ELF-1 (cell line): ENCODE measurements at places on chromosomes 12 and 14.
A peak's percentile ranks its signal among the peaks of the same experiment; 100 is the strongest.

GRCh38 chr12:40153432-40153831 lies 47.6 kb upstream of the SLC2A13 start:
- DNase-seq = no peak

- no peak for DNase-seq
These were observed 219.3 kb upstream of the PELI2 start for GRCh38 chr14:55898938-55899337.

GRCh38 chr12:49208676-49209075 lies 19.8 kb upstream of the TUBA1A start:
- DNase-seq = no peak

DNA sequence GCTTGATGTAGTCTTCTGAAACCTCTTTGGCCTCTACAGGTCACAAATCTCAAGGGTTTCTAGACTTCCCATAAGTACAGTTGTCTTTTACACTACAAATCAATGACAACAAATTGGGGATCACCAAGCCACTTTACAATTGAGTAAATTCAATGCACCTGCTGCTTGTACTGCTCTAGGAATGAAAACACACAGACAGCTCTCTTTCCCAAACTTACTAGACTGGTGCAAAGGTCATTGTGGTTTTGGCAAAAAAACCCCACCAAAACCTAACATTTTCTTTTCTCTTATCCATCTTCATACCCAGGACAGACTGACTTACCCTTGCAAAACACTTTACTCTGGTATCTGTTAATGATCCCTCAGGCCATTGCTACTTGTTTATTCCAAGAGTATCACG lies 2.7 kb downstream of the M6PR start:
- DNase-seq = no peak

GRCh38 chr12:122749569-122750332 lies 2.9 kb upstream of the DENR start:
- peak; percentile 87 for DNase-seq

DNA sequence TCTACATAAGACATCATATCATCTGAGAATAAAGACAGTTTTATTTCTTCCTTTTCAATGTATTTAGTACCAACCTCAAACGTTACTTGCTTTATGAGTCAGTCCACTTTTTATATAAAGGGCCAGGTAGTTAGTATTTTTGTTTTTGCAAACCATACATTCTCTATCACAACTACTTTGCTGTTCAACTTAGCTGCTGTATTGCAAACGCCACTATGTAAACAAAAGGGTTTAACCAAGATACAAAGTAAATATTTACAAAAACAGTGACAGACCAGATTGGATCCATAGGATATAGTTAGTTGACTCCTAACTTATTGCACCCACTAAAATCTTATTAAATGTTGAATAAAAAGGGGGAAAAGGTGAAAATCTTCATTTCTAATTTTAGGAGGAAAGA lies 87.7 kb upstream of the FOXG1 start:
- DNase-seq = no peak

DNA sequence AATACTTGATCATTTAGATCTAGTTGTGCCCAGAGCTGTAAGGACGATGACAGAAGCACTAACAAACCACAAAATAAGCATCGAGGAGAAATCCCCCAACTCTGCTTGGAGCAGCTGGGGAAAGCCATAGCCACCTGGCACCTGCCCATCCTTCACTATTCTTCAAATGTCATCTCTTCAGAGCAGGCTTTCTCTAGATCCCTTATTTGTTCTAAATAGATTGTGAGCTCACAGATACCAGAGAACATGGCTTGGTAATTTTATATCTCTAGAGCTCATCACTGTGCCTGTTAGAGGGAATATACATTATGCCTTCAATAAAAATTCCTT lies 50.9 kb downstream of the GRIP1 start:
- DNase-seq = no peak

- DNase-seq = no peak
These were observed 24.2 kb downstream of the PTPRO start for GRCh38 chr12:15346488-15346887.

DNA sequence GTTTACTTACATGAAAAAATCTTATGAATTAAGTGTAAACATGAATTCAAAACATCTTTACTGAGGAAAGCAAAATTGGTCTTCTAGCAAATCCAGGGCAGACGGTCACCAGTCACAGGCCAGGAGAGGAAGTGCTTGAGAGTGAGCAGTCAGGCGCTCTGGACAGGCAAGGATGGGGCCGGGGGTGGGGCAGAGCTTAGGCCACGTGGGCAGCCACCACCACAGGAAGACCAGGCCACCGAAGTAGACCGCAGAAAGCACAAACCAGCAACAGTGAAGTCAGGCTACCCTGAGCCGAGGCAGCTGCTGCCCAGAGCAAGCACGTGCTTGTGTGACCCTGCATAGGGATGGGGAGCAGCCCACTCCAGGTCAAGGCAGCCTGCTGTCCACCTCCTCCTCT lies 33.5 kb downstream of the SLC6A12 start:
- no peak for DNase-seq

- no peak for DNase-seq
These were observed 218.2 kb upstream of the ARHGAP5 start for GRCh38 chr14:31858868-31859267.

DNA sequence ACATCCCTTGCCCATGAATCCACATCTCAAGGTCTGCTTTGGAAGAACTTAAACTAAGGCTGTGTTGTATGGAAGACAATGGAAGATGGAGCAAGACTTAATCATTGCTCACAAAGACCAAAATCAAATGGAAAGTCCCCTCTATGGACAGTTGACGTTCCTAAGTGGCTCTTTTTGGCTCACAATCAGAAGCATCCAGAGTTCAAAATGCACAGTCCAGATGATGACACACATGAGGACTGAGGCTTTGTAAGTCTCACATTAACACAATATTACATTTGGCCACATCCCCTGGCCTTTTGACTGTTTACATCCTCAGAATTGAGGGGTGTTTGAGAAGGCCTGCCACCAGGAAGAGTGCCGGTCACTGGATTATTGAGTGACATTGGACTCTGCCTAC lies 122.3 kb upstream of the CPM start:
- DNase-seq = no peak

DNA sequence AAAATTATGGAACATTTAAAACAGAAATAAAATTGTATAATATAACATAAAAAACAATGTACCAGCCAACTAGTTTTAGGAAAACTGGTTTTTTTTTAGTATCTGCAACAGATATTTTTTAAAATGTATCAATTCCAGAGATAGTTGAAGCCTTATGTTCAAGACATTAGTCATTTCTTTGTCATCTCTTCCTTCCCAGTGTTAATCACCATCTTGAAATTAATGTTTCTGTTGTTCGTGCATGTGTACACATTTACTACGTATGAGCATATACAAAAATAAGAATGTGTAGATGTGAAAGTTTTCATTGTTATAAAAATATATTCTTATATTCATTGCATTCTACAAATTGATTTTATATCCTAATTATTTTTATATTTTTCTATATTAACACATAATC lies 1062.1 kb downstream of the SLC6A15 start:
- DNase-seq = no peak

DNA sequence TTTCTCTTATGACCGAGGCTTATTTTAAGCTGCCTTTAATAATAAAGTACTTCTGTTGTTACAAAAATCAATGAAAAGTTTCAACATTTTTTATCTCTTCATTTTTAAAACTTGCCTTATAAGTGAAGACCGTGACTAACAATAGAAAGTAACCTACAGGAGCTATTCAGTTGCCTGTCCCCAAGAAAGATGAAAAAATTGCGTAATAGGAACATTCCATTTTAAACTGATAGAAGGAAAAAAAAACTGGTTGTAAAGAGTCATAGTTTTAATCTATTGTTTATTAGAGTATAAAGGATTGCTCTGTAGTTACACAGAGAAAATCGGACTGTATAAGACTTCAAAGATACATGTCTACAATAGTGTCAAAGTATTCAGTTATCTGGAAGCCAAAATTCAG lies 83.3 kb downstream of the DAAM1 start:
- DNase-seq = no peak

GRCh38 chr12:107767466-107767865 lies 6.5 kb upstream of the PRDM4 start:
- peak; percentile 8 for DNase-seq

GRCh38 chr14:20857630-20858261 lies 33.4 kb upstream of the RNASE3 start:
- peak; percentile 74 for DNase-seq

GRCh38 chr12:103288016-103288415 lies 207.8 kb downstream of the C12orf42 start:
- DNase-seq = no peak

GRCh38 chr14:55946231-55946630 lies 172.0 kb upstream of the PELI2 start:
- no peak for DNase-seq

- DNase-seq = peak; percentile 79
These were observed 662 bp upstream of the NELL2 start for GRCh38 chr12:44876544-44877410.

- DNase-seq = peak; percentile 80
These were observed 7.6 kb upstream of the PFDN5 start for GRCh38 chr12:53287741-53288216.

DNA sequence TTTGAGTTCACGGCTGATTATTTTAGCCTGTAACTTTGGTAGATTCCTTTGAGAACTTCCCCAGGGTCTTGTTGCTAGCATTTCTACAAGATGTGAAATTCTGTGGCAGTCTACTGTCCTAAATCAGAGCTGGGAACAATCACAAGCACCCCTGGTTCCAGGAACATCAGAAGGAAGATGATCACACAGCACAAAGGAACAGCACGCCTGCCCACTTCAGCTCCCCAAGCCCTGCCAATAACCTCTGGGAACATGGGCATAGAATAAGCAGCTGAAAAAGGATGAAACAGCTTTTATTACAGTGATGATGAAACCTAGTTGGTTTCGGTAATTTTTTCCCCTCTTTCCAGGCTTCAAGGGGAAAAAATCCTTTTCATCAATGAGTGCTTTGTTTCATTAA lies 12.3 kb downstream of the GPR19 start:
- DNase-seq = no peak

GRCh38 chr12:107521826-107522355 lies 163.7 kb upstream of the PWP1 start:
- no peak for DNase-seq

- DNase-seq = no peak
These were observed 31.6 kb downstream of the RXYLT1 start for GRCh38 chr12:63811334-63811733.

DNA sequence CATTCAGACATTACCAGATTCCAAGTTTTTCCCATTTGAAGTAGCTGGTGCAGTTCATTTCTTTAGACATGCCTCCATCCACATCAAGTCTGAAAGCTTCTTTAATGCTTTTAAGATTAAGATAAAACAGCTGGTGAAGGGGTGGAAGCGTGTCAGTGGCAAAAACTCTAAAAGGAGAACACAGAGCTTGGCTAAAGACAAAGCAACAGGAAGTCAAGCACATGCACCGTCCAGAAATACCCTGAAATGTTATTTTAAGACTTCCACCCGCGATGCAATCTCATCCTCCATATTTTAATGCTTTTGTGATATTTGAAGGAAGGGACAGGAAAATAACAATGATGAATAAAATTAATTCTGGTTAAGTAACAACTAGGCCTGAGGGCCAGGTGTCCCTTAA lies 31.8 kb downstream of the PPM1H start:
- DNase-seq = no peak

GRCh38 chr12:130677957-130678558 lies 38.0 kb downstream of the RIMBP2 start:
- no peak for DNase-seq
